Pons (tissue), 1 donor: ENCODE measurements at places on chromosomes 5 and 9.

DNA sequence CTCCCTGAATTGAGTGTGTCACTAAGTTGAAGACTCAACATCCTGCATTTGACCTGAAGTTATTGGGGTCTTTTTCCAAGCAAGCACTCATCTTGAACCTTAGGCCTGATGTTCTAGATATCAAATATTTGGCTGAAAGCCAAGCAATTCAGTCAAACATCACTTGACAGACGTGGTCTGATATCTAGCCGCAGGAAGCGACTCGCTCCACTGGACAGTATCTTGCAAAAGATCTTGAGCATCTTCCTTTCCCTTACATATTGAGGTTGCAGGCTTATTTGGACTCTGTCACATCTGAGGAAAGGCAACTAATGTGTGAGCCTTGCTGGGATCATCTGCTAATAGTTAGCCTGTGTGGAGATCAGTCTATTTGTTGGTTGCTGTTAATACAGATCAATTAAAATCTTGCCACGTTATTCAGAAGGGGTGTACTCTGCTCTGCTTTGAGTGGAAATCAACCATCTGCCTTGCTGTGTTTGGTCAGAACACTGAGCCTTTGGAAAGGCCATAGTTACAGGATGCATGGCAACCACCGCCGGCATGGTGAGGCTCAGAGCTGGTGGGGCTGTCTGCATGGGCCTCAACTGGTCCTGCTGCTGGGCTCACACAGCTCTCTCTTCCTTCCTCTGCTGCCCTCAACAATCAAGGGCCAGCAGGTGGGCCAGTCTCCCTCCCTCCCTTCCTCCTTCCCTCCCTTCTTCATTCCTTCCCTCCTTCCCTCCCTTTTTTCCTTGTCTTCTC, 166.9 kb upstream of the KLF9 start:
- DNase-seq = no peak

DNA sequence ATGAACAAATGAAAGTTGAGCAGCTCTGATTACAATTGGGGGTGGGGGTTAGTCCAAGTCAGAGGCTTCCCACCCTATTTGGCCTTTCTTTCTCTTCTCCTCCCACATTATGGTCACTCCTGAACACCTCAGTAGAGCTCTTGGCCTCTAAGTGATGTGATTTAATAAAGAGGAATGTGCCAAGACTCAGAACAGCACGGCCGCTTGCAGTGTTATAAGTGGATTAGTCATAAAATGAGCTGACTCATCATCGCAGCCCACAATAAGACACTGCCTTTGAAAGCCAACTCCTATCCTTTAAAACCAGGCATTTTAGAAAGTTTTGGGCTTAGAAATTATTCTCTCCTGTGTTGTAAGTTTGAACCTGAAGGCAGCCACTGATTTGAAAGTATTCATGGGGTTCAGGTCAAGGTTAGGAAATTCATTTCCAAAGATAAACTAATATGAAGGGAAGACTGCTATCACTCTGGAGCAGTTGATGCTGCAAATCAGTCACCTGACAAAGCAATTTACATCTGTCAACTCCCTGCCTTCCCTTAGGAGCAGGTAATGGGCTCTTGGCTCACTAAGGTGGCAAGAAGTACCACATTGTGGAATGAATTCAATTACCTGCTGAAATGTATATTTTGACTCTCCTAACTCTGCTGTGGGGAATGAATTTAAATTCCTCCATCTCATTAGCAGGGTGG, 283.6 kb upstream of the NMUR2 start:
- DNase-seq = peak; percentile 8

DNA sequence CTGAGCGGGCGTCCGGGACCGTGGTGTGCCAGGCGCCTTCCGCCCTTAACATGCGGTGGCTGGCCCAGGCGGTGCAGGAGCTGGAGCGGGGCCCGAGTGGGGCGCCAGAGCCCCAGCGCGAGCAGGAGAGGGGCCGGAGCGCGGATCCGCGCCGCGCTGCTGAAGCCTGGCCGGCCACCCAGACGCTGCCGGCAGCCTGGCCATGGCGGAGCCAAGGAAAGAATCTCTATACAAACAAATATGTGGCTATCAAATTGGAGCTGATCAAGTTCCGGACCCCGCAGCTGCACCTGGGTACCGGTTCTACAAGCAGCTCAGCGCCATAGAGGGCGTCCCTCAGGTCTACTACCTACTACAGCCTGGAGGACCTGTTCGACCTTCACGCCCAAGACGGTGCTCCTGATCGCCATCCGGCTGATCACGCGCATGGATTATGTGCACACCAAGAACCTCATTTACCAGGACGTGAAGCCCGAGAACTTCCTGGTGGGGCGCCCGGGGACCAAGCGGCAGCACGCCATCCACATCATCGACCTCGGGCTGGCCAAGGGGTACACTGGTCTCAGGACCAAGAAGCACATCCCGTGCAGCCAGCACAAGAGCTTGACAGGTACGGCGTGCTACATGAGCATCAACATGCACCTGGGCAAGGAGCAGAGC, 55.8 kb downstream of the JAK2 start:
- no peak for DNase-seq

GRCh38 chr9:34254966-34255825, 73.9 kb downstream of the KIF24 start:
- DNase-seq = no peak

DNA sequence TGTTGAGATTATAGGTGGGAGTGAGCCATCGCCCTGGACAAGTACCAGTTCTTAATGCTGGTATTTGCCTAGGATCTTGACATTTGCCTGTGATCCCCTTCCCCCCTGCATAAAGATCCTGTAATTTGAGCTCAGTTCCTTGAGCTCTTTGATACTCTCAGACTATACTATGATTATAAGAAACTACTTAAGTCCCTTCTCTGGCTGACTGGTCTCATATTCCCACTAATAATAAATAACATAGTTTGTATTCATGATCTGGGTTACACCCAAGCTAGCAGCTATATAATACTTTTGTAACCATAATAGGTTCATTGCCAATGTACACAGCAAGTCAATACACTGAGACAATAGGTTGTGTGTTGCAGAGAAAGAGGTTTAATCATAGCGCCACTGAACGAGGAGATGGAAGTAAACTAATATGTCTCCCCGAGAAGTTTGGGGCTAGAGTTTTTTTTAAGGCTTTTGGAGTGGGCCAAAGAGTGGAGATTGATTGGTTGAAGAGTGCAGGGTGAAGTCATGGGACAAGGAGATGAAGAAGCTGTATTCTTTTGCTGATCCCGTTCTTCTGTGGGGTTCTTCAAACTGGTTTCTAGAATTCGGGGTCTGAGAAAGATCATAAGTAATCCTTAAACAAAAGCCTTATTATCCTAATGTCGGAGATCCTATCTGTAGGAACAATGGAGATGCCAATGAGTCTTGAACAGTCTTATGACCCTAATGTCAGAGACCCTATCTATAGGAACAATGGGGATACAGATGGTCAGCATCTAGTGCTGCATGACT, 20.7 kb upstream of the SHOC1 start:
- DNase-seq = no peak

DNA sequence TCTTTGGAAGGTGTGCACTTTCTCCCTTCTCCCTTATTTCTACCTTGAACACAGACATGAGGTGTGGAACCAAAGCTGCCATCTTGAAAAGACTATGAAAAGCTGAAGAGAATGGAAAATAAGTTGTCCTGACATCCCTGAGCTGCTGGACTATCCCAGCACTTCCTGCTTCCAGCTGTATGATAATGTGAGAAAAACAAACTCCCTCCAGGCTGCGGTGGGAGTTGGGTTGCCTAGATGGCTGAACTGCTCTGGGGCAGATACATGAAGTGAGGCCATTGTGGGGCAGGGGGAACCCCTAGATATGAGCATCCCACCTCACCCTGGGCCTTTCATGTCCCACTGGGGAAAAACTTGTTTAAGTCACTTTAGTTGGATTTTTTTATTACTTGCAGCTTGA, 82.4 kb downstream of the BOD1 start:
- DNase-seq = no peak

- no peak for DNase-seq
These were observed 354.9 kb downstream of the DIRAS2 start for GRCh38 chr9:90287567-90288274.

GRCh38 chr5:57791875-57792274, 309.3 kb upstream of the ACTBL2 start:
- DNase-seq = no peak
